ENCODE measurements at places on chromosomes 11 and 22. TPM values are rescaled to one million over a fixed set of nuclear protein-coding genes. Genes with fewer than 3 reads are reported as not detected.

DNA sequence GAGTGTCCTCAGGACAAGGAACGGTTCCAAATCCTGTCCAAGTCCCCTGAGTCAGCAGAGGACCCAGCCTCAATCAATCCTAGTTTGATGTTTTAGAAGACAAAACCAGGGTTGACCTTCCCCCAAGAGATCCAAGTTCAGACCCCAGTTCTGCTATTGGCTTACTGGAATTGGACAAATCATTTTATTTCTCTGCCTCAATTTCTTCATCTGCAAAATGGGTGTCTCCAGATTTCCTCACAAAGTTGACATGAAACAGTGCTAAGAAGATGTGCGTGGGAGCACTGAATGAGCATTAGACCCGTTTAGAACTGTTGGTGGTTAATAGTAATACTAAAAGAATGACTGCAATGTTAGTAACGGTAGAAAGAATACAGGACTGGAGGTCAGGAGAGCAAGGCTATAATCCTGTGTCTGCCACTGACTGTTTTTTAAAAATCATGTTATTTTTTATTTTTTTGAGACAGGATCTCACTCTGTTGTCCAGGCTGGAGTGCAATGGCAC is 32.8 kb upstream of the SCUBE1 start:
- H3K4me1 ChIP-seq, result peaks cover 15% of the 10 kb centered on the region
- no peak overlapping the region for H3K4me3 ChIP-seq
- H3K36me3 ChIP-seq, result no peaks in the 10 kb centered on the region
- peaks cover 20% of the 10 kb centered on the region for H3K27me3 ChIP-seq

DNA sequence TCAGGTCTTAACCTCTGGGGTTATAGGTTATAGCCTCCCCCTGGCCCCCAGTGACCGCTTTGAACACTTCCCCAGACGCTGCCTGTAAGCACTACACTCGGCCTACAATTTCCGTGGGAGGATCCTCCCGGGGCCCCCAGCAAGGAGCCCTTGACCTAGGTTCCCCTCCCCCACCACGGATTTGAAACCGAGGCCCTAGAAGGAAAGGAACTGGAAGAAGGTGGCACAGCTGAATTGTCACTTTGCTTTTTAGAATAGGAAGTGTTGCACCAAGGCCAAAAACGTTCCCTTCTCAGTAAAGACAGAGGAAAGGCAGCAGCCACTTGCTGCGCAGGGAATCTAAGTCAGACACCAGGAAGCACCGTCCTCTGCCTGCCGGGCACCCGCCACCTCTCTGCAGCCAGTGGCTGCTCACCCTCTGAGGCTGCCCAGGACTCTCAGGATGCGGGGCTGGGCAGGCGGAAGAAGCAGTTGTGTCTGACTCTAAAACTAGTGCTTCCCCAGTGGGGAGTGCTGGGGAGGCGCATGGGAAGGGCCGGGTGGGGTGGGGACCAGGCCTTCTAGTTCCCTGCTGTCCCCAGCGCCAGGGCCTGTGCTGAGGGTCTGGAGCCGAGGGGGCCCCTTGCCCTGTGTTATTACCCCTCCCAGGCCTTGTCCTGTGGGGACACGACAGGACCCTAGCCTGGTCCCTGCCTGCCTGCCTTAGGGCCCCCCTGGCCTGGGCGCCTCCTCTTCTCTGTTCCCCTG is 7.9 kb upstream of the FLRT1 start:
- no peaks in the 10 kb centered on the region for H3K36me3 ChIP-seq
- no peak for DNase-seq
- H3K27me3 ChIP-seq, result peaks cover 1% of the 10 kb centered on the region
- H3K4me3 ChIP-seq, result no peak overlapping the region
- peaks cover 12% of the 10 kb centered on the region for H3K4me1 ChIP-seq

Gene RHBDD3
- 16.4 TPM for total RNA-seq

GRCh38 chr11:120352405-120352804 is 16.2 kb downstream of the ARHGEF12 start:
- no peak overlapping the region for H3K4me3 ChIP-seq
- H3K27ac ChIP-seq, result no peak overlapping the region
- H3K36me3 ChIP-seq, result no peaks in the 10 kb centered on the region
- H3K4me1 ChIP-seq, result peaks cover 26% of the 10 kb centered on the region
- H3K27me3 ChIP-seq, result no peaks in the 10 kb centered on the region
- DNase-seq, result no peak

Gene H19
- total RNA-seq, result 87.6 TPM

DNA sequence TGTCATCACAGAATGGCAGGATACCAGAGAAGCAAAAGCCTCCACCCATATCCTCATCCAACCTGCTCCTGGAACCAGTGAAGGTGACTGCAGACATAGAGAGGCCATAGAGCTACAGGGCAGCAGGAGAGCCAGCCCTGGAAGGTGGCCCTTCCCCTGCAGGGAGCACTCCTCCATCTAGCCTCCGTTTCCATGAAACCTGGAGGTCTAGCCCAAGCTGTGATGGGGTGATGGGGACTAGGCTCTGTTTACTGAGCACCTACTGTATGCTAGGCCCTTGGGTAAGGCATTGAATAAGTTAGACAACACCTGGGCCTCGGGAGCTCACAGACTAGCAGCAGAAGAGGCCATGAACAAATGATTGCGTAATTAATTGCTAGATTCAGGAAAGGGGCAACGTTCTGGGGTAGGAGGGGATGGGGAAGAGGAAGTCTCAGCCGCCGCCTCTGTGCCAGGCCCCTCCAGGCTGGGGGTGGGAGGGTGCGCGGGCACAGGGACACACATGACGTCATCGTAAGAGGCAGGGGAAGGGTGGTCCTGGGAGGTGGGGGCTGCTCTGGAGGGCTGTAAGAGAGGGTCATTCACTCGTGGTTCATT is 784 bp upstream of the SYNGR1 start:
- peak overlapping the region; percentile 36 for H3K27ac ChIP-seq
- peak; percentile 58 for DNase-seq
- no peaks in the 10 kb centered on the region for H3K27me3 ChIP-seq

Measured in lower lobe of right lung (tissue), 2 donors.